ENCODE measurements at places on chromosomes 6 and 20.

GRCh38 chr6:130381012-130381411 lies 15.2 kb downstream of the TMEM200A start:
- DNase-seq: no peak

- DNase-seq: no peak
Observed at GRCh38 chr6:96007663-96008062, 8.1 kb upstream of the FUT9 start.

DNA sequence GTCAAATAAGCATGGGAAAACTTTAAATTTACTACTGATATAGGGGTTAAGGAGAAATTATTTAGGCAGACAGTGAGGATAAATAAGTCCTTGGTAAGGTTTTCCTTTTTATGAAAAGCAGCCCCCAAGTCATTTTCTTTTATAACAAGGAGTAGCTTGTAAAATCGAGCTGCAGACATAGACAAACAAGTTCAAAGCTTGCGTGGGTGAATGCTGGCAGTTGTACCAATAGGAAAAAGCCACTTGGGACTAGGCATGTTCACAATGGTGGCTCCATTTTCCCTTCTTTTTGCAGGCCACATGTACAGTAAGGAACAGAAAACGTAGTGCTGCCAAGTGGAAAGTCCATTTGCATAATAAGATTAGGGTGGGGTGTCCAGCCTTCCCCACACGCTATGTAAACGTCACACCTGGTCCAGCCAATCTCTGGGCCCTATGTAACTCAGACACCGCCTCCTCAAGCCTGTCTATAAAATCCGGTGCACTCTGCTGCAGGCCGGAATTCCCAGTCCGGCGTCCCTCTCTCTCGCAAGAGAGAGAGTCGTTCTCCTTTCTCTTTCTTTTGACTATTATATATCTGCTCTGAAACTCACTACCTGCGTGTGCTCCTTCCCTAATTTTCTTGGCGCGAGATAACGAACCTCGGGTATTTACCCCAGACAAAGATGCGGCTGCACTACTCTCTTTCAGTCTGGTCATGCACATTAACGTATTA lies 217.1 kb upstream of the MAN1A1 start:
- no peak for DNase-seq

DNA sequence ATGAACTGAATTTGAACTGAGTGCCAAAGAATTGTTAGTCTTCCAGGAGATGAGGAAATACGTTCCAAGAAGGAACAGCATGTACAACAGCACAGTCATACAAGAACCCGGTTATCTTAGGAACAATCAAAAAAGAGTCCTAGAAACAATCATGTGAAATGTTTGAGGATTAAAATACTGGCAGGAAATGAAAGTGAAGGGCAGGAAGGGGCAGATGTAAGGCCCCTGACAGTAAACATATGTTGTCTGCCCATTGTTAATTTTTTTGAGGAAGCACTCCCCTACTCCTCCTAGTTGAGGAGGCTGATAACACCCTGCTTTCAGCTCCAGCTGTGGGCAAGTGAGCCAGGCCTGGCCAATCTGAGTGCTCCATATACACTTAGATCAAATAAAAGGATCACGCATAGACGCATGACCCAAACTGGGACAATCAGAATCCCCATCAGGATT lies 220.9 kb downstream of the HACE1 start:
- no peak for DNase-seq

- DNase-seq: no peak
Observed at GRCh38 chr6:87975561-87975960, 72.1 kb upstream of the SPACA1 start.

- no peak for DNase-seq
Observed at GRCh38 chr20:50737352-50737751, 6.0 kb downstream of the PARD6B start.

DNA sequence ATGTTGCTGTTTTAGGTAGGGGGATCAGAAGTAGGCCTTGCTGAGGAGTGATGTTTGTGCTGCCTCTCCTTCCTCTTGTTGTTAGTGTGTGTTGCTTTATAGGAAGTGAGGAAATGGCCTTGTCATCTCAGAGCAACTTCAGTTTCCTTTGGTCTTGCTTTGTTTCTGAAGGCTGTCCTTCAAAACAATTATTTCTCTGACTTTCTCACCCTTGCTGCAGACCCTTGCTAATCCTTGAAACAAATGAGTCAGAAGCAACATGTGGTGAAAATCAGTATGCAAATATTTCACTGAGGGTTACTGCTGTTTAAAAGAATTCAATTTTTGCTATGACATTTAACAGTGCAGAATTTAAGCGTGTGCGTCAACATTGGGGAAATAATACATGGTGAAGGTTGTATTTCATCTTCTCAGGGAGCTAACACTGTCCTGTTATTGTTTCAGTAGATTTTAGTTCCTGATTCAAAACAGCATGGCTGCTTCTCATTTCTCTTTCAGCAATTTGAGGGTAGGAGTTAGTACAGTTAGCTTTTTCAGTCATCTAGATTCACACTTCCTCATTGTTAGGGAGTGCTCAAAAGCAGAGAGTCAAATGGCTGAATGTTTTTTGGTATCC lies 13.8 kb downstream of the RNF144B start:
- DNase-seq: no peak

DNA sequence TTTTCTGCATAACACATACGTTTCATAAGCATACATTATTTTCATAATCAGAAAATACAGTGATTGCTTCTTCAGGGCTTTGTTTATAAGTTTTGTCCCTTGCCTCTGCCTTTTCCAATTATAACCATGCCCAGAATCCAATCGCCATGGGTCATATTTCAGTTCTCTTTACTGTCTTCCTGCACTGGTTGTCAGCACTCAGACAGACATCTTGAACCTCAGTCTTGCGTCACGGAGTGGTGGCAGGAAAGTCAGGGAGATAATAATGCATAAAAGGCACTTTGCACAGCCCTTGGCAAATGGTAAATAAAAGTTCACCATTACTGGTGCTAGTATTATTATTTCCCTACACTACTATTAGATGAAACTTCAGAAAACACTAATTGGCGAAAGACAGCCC lies 7.2 kb downstream of the KIF16B start:
- DNase-seq: no peak

GRCh38 chr20:9363673-9364072 lies 150.7 kb upstream of the LAMP5 start:
- no peak for DNase-seq

GRCh38 chr20:46681032-46681854 lies 8.0 kb downstream of the TP53RK start:
- peak; percentile 61 for DNase-seq

DNA sequence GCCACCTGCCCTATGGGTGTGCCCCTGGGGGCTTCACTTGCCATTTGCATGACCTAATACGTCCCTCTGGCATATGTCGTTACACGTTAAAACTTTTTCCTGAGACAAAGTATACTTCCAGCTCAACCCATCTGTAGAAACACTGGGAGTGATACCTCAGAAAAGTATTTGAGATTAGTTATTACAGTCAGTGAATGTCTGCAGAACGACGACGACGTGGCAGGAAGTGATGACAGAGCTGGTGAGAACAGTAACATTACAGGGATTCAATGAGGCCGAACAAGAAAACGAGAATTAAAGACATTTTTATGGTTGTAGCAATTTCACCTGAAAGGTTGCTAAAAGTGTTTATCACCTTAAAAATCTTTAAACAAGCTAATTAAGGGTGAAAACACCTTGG lies 40.2 kb downstream of the SASH1 start:
- no peak for DNase-seq

DNA sequence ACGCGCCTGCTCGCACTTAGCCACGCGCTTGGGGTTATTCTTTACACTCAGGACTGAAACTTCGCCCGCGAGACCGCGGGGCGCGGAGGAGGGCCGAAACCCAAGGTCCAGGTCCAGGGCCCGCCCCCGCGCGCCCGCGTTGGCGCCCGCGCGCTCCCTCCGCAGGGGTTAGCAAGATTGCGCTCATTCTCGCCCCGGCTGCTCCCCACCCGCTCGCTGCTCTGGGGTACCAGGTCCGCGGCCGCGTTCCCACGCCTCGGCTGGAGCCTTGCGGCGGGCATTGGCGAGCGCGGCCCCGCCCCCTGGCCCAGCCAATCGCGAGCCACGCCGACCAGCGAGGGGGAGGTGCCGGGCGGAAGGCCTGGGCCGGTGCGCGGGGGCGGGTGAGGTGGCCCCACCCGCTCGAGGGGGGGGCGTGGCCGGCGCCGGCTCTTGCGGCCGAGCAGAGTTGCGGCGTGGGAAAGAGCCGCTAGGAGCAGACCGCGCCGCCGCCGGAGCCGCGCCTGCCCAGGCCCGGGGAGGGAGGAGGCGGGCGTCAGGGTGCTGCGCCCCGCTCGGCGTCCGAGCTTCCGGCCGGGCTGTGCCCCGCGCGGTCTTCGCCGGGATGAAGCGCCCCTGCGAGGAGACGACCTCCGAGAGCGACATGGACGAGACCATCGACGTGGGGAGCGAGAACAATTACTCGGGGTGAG lies at the start of gene HEY2:
HEY2 (plus strand) TSS at position 460 of the 692 bp plus-strand sequence; CDS start at position 605, 145 bp downstream.
- DNase-seq: peak; percentile 81

DNA sequence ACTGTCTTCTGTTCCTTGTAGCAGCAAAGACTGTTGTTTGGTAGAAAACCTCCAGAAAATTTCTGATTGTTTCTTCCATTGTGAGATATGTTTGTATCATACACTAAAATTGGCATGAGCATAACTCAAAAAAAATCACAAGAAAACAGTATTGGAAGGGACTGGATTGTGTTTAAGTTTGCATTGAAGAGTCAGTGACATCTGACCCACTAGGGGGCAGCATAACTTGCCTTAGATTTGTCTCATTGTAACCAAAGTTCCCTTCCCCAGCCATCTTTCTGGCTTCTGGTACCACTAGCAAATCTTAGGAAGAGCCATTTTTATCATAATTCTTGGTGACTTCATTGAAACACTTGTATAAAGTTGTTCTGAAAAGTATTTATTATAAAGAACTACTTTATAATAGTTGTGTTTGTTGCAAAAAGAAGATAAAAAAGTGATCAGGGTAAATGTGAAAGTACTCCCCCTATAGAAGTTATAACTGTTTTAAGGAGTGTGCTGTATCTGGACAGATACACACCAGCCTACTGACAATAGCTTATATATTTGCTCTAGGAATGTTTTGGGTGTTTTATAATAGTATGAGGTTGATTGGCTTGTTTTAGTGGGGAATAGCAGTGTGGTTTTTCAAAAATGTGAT lies 7.7 kb downstream of the CSTF1 start:
- peak; percentile 65 for DNase-seq

- DNase-seq: no peak
Observed at GRCh38 chr6:69624944-69625343, 171.9 kb downstream of the LMBRD1 start.
